COLO829 (cell line): ENCODE measurements at places on chromosomes 6 and 20.
A peak's percentile ranks its signal among the peaks of the same experiment; 100 is the strongest.

- no peak for DNase-seq
Observed at GRCh38 chr20:25191051-25191450, 4.5 kb upstream of the ENTPD6 start.

GRCh38 chr6:28368522-28368921 lies 18.8 kb downstream of the ZKSCAN3 start:
- DNase-seq: no peak

GRCh38 chr6:28643017-28643740 lies 117.5 kb downstream of the GPX5 start:
- DNase-seq: peak; percentile 75

DNA sequence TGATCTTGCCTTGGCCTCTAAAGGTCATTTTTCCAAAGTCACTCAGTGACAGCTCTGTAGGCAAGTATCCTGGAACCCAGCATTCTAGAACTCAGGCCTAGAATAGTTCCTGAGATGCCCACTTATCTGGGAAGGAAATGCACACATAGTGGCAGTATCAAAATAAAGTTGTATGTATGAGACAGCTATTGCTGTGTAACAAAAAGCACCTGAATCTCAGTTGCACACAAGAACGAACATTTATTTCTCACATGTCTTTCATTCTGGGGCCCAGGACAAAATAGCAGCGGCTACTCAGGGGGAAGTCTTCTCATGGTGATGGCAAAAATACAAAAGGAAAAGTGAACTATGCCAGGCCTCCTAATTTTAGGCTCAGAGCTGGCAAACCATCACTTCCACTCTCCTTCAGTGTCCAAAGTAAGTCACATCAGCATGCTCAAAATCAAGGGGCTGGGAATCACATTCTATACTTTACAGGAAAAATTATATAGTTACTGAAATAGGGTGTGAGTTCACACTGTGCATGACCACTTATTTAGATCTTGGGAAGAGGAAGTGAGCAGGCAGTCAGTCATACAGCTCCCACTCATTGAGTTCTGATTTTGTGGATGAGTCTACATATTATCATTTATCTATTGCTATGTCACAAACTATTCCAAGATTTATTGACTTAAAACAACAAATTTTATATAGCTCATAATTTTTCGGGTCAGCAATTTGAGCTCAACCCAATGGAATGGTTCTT lies 133.7 kb upstream of the RIN2 start:
- DNase-seq: no peak
